Effector memory CD4-positive, alpha-beta T cell (primary cell): ENCODE measurements at places on chromosomes 1 and 21.

- DNase-seq: no peak
Measured at GRCh38 chr1:21716169-21716568, 47.0 kb upstream of the RAP1GAP start.

DNA sequence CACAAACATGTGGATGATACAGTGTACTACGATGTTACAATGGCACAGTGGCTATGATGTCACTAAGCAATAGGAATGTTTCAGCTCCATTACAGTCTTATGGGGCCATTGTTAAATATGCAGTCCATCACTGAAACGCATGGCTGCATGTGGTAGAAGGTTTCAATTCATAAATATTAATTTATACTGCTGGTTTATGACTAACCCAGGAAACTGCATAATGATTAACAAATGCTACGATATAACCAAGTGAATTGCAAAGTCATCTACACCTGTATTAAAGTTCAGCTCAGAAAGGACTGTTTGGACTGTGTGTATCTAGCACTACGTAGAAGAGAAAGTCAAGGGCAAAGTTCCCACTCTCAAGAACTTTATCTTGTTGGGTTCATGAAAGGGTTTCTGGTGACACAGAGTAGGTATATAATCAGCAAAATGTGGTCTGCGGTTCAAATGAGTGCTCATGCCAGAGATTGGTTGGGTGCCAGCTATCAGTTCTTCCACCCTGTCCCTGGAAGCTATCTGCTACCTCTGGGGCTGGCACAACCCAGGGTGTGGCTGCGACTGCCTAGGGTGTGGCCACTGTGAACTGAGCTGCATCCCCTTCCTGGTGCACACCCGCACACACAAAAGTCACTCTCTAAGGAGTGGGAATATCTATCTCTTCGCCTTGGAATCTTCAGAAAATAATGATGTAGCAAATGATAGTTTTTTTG is 14.8 kb downstream of the MGST3 start:
- DNase-seq: peak; percentile 8

GRCh38 chr1:186188736-186189135 is 186.3 kb downstream of the TPR start:
- no peak for DNase-seq

- DNase-seq: no peak
Measured at GRCh38 chr1:228081144-228081543, 1.4 kb upstream of the ARF1 start.

- DNase-seq: peak; percentile 88
Measured at GRCh38 chr21:42233067-42233961, 14.4 kb downstream of the ABCG1 start.

GRCh38 chr1:26370591-26371382 is 1.8 kb downstream of the ZNF683 start:
- no peak for DNase-seq

DNA sequence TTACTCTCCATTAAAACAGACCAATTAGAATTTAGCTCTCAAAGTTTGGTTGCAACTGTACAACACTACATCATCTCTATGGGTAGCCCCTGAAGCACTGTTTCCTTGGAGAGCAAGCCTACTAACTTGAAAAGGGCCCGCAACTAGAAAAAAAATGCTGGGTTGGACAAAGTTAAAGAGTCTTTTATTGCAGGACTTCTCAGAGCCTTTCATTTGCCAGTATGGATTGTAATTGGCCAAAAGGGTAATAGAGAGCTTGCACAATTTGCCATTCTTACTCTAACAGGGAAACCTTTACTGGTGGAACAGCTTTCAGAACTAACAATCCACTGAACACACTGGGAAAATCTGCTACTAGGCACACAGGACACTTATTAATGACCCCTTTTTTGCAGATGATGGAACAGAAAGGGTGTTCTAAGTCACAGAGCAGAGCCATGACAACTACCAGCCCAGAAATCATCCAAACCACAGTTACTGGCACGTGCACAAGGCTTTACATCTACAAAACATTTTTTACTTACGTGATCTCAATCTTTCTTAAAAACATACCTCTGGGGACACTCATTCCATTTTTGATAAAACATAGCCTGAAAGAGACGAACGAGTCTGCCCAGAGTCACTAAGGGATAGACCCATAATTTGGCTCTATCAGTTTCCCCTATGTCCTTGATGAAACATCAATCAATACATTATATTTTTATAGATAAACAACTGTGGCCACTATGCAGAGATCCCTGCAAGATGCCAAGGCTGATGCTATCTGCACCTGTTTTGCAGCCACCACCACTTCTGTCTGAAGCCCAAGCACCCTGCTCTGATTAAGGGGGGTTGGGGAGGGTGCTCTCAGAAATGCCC is 176.3 kb upstream of the EDN2 start:
- DNase-seq: no peak

- DNase-seq: no peak
Measured at GRCh38 chr21:17231771-17232170, 281.1 kb upstream of the CXADR start.

DNA sequence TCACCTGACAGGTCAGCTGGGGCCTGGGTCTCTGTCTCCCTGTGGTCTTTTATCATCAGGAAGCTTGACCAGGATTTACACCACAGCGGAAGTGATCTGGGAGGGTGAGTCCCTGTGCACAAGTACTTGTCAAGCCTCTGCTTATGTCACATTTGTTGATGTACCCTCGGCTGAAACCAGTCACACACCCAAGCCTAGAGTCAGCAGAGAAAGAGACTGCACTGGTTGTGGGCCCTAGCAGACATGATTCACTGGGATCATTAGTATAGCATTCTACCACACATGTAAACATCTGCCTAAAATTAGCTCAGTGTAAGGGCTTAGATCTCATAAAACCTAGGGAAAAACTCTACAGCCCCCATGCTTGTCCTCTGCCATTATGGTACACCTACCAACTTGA is 79.3 kb upstream of the LAMC2 start:
- DNase-seq: no peak

GRCh38 chr1:244778344-244778743 is 57.1 kb upstream of the COX20 start:
- no peak for DNase-seq

DNA sequence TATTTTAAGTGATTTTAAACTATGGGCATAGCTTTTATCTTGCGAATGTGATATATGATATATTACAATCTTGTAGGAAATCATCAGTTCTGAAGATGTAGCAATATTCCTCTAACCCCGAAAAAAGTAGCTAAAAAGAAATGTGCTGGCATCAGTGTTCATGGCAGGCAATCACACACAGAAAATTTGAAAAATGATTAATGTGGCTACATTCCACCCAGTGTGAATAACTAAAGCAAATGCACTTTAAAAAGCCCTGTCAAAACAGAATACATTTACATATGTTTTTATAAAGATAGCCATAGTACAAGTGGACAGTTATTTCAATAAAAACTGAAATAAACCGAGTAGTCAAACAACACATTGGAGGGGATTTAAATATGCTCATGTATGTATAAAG is 260.2 kb downstream of the HHAT start:
- no peak for DNase-seq

DNA sequence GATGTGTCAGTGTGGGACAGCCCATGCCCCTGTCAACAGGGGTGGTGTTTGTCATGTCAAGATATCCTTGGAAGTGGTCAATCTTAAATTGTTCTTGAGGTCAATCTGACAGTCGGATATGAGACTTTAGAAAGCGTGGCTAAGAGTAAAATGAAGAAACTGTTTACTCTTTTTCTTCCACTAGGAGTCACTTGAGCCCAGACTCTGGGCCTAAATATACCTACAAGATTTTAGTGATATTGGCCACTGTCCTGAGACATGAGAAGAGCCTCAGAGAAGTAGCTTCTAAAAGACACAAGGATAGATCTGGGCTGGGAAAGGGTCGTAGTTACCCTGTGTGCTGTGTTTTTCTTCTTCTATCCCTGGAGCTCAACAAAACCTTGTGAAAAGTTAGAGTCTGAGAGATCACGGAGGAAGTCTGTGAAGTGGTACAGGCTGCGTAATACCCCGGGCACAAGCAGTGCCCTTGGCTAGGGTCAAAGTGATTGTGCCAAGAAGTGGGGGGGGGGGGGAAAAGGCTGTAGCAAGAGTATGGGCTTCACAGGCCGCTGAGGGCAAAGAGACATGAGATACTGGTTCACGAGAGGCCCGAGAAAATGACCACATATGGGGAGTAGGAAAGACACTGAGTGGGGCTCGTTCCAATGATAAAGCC is 355.2 kb upstream of the GREM2 start:
- no peak for DNase-seq

- no peak for DNase-seq
Measured at GRCh38 chr1:201545851-201546492, 7.0 kb downstream of the NAV1 start.

- no peak for DNase-seq
Measured at GRCh38 chr1:69921486-69921885, 283.9 kb downstream of the LRRC40 start.
